AG04450 (cell line): ENCODE measurements at places on chromosomes 5 and 9.

DNA sequence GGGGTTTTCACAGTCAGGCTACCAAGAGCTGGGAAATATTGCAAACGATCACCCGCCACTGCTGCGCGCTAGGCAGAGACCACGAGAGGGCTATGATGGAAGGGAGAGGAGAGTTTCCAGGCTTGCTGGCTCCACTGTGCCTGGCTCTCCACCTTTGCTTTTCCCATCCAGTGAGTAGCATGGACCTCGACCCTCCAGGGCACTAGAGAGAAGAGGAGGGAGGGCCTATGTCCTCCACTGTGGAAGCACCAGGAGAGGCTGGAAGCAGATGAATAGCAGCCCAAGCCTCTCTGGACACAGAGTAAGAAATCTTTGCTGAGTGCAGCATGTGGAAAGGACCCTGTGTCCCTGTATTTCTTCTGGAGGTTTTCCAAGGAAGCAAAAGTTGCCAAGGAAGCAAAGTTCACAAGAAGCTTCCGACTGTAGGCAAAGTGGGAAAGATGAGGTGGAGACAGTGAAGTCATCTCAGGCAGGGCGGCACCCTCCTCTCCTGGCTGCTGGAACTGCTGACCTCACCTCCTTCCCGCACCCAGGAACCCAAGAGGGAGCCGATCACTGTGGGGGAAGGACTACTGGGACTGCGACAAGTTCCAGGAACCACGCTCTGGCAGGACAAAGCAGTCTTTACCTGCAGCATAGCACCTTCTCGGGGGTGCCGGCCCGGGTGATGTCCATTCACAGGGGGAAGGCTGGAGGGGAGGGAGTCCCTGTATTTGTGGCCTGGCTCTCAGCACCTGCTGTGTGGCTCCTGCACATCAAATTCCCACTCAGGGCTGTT lies 79.6 kb downstream of the CSNK1A1 start:
- DNase-seq = no peak

GRCh38 chr5:80959768-80960442 lies at the start of gene RASGRF2:
Gene RASGRF2, plus strand, starts transcription at chr5:80960363. Its CDS starts 376 bp downstream, at chr5:80960739.
- DNase-seq = no peak

- no peak for DNase-seq
Observed at GRCh38 chr9:23556459-23556858, 269.6 kb downstream of the ELAVL2 start.

DNA sequence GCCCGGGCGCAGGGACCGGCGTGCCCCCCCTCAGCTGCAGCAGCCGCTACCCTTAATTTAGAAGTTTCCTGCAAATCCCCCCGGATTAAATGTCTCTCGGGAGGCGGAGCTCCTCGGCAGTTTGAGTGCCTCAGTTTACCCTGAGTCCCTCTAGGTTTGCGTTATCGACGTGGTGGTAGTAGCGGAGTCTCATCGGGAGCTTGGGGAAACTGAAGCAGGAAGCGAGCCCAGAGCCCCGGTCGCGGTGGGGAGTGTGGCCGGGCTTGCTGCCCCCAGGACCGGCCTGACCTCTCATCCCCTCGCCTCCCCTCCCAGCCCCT lies 529 bp upstream of the TPM2 start:
- no peak for DNase-seq

DNA sequence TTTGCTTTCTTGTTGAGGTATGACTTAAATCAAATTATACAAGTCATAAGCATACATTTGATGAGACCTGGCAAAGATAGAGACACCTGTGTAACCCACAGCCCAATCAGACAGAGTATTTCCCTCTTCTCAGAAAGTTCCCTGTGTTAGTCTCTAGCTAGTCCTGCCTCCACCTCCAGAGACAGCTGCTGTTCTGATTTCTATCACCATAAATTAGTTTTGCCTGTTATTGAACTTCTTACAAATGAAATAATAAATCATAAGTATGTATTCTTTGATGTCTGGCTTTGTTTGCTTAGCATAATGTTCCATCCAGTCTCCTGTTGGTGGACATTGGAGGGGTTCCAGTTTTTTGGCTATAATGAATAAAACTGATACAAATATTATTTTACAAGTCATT lies 194.5 kb downstream of the ICE1 start:
- DNase-seq = no peak

DNA sequence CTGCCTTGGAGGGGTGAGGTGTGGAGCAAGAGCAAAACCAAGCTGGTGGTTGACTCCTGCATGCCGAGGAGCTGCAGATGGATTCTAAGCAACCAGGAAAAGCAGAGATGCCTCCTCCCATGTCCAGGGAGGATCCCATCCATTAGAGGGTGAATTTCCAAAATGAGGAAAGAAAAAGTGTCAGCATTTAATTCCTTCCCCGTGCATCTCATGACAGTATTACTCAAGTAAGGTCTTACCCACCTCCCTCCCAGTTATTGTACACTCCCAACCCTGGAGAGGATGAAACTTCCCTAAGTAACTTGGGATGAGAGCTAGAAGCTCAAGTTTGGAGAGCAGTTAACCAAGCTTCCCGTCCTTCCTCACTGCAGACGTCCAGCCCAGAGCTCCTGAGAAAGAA lies 19.9 kb downstream of the C9orf152 start:
- DNase-seq = no peak

GRCh38 chr5:173454361-173454735 lies 126.1 kb upstream of the STC2 start:
- DNase-seq = peak; percentile 48

DNA sequence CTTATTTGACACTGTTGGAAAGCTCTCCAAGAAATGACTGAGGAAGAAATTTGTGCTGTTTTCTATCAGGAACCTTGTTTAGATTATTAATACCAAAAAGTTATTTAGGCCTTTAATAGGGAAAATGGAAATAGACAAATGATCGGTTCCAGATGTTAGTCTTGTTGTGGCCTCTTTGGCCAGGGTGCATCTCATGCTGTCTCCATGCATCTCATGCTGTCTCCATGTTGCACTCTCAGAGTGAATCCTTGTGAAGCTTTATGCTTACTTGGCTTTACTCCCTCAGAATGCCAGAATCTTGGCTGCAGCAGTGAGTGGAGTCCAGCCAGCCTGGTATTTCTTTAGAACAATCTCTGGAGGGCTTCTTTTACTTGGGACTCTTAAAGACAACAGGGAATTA lies 185.5 kb downstream of the ARHGAP26 start:
- no peak for DNase-seq

DNA sequence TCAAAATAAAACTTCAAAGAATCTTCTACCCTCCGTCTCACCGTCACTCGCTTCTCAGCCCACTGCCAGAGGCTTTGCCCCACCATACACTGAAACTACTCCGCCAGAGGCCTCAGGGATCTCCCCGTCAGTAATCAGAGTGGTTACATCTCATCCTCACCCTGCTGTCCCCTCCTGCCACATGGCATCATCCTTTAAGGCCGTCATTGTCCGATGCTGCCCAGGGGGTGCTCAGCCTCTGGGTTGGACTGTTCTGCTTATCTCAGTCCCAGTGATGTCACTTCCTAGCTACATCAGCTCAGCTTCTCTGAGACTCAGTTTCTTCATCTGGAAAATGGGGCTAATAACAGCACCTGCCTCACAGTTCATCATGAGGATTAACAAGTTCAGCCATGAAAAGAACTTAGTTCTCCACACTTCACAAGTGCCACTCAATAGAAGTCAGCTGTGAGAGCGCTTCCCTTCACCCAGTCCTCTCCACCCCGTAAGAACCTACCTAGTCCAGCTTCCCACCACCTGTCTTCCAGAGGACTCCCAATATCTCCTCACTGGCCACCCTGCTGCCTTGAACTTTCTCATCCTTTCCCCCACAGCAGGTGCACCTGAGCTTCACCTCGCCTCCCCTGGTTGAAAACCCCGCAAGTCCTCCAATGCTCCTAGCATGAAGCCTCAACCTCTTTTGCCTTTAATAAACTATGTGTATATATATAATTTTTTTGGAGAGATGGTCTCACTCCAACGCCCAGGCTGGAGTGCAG lies 2.8 kb upstream of the IL3 start:
- DNase-seq = no peak

- no peak for DNase-seq
Observed at GRCh38 chr5:63563008-63563917, 399.0 kb downstream of the HTR1A start.

DNA sequence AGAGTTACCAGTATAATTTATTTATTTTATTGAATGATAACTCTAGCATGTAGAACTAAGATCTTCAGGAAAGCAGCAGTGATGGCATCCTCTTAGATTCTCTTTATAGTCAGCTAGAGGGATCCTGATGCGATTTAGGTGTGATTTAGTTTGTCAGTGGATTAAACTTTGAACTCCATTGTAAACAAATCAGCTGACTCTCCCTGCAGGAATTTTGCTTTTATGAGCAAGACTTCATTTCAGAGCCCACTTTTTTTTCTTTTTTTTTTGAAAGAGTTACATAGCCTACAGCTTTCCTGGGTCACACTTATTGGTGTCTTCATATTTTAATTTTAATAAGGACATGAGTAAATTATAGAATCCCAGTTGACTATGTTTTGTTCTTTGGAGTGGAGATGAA lies 93.8 kb upstream of the SEMA6A start:
- no peak for DNase-seq
